ENCODE measurements at places on chromosomes 12 and 14.

- no peak for DNase-seq
Measured at GRCh38 chr12:15931590-15932053, 20.5 kb downstream of the DERA start.

DNA sequence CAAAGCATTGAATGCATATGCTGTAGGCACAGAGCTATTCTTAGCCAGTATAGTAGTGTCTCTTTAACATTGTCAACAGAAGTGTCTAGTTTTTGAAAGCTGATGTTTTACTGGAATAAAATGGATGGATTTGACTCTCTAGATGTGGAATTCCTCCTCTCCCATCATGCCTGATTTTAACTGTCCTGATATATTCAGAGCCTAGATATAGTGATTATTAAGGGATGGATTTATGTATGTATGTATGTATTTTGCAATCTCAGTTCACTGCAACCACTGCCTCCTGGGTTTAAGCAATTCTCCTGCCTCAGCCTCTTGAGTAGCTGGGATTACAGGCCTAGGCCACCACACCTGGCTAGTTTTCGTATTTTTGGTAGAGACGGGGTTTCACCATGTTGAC lies 144.8 kb upstream of the NAV3 start:
- DNase-seq = no peak

GRCh38 chr12:57370696-57371095 lies 60.1 kb downstream of the R3HDM2 start:
- DNase-seq = no peak

GRCh38 chr12:106892075-106892474 lies 63.6 kb upstream of the TMEM263 start:
- no peak for DNase-seq

GRCh38 chr12:1606021-1606622 lies 11.7 kb upstream of the FBXL14 start:
- no peak for DNase-seq

- DNase-seq = no peak
Measured at GRCh38 chr14:90629471-90629870, 186.8 kb downstream of the TTC7B start.

DNA sequence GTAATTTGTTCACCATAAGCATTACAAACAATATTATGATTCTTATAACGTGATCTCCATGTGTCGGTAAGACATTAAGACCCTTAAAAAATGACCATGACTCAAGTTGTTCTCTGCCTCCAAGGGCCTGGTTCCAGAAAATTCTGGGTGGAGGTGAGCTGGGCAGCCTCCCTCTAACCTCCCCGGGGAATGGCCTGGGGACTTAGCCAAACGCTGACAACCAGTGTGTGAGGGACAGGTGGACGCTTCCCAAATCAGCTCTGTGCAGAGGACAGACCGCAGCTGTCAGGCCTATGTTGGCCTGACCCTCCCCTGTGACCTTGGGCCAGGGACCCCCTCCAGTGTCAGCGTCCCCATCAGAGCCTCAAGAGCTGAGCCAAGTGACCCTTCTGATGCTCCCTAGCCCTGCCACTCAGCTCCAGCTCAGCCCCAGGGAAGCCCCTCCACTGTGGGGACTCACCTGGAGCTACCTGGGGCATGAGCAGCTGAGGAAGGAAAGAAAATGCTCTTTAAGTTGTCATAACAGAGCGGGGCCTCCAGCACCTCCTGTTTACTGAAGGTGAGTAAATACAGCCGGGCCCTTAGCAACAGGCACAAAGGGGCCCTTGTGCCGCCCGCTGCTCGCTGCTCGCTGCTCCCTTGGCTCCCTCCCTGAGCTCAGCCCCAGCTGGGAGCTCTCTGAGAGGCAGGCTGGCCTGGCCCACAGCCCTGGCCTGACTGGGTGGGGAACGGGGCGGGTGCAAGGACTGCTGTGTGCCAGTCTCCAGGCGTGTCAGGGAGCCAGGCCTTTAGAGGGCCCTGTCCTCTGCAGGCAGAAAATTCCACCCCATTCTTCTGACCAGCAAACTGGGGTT lies 116.6 kb downstream of the CALM1 start:
- no peak for DNase-seq

- DNase-seq = no peak
Measured at GRCh38 chr12:4780641-4781611, 60.7 kb downstream of the GALNT8 start.

DNA sequence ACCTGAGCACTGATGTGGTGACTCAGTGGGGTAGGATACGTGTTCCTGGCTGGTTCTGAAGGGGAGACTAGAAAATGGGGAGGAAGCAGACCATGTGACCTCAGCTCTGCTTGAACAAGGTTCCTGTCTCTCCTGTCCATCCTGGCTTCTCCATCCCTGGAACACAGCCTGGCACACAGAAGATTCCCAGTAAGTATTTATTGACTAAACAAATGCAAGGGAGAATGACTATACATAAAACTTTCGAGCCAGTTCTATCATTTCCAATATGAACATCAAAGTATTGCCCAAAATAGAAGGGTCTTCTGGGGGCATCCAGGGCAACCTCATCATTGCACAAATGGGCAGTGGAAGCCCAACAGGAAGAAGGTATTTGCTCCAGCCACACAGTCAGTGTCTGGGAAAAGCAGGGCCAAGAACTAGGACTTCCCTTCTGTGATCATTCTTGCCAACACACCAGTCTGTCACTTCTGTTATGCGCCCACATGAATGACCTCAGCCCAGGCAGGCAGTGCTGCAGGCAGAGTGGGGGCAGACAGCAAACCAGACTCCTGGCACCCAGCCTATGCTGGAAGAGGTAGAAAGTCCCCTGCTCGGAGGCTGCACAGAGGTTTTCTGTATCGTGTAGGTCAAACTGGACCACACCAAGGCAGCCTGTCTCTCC lies 5.6 kb upstream of the SERPINA9 start:
- no peak for DNase-seq

DNA sequence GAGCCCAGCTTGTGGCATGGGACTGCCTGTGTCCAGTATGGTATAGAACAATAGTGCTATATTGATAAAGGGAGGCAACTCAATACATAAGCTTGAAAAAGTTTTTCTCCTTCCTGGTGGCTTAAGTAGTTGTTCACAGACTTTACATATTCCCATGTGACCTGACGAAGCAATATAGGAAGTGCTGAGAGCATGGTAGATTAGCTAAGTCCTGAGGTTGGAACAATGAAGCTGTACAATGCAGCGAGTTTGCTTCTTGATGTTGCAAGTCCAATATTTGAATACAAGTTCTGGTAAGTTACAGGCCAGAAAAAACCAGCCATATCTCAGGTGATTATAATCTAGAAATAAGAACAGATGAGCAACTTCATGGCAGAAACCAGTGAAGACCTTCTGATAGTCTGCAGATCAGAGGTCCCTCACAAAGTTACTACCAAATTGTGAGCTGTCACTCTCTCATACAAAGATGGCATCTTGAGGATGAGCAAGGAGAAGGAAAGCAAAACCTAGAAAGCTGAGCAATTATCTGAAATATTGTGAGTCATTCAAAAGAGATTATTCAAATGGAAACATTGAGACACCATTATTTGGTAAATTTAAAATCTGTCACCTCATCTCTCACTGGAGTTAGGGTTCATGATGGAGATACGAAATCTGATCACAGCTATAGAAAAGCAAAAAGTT lies 72.9 kb upstream of the BTG1 start:
- DNase-seq = no peak

Data from naive thymus-derived CD8-positive, alpha-beta T cell (primary cell).